ENCODE measurements at places on chromosomes 2 and 18. TPM values are rescaled to one million over a fixed set of nuclear protein-coding genes. Genes with fewer than 3 reads are reported as not detected.

DNA sequence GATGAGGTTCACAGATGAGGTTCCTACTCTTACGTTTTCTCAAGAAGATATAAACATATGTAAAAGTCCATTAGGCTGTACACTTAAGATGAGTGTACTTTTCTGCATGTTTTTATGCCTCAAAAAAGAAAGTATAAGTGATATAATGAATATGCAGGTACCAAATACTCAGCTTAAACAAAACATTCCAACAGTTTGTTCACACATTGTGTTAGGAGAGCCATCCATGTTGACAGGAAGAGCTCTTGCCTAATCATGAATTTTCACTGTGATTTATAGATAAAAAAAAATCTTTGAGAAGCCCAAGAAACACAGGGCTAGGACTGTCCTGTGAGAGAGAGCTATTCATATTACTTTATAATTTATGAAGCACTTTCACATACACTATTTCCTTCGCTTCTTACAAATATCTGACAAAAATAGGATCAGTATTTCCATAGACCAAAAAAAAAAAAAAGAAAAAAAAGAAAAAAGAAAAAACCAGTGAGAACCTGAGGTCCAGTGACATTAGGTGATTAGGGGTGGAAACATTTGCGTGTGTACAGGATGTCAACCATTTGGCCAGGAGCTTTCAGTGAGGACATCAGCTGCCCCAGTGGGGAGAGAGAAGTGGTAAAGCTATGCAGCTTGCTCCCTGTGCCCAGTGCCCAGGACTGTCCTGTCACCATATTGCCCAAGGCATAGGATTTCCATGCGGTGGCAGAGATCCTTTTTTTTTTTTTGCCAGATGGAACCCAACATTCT is 38.7 kb downstream of the BUB1 start:
- H3K4me3 ChIP-seq = no peak overlapping the region
- no peaks in the 10 kb centered on the region for H3K27me3 ChIP-seq
- peaks cover 66% of the 10 kb centered on the region for H3K36me3 ChIP-seq
- no peak overlapping the region for H3K27ac ChIP-seq
- peaks cover 3% of the 10 kb centered on the region for H3K4me1 ChIP-seq
- no peak for DNase-seq

- H3K4me3 ChIP-seq = no peak overlapping the region
- H3K36me3 ChIP-seq = no peaks in the 10 kb centered on the region
- H3K27me3 ChIP-seq = peaks cover 4% of the 10 kb centered on the region
- peaks cover 9% of the 10 kb centered on the region for H3K4me1 ChIP-seq
- no peak for DNase-seq
Measured at GRCh38 chr18:46475390-46475752, 181.6 kb downstream of the LOXHD1 start.

DNA sequence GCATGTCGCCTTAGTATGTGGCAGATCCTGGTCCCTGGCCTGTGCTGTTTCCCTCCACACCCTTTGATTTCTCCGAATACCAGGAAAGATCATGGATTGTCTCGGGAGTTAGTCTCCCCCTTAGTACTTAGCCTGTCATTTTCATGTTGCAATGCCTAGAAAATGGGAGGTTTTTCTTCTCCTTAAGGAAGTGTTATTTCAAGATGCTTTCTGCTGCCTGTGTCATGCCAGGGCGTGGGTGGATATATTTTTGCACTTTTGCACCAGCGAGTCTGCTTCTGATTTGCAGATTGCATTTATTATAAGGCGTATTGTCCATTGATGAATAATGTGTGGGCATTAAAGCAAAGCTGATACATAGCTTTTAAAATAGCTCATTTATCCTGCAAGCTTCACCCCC is 223.5 kb downstream of the NEDD4L start:
- DNase-seq = no peak
- peaks cover 4% of the 10 kb centered on the region for H3K4me1 ChIP-seq
- no peak overlapping the region for H3K27ac ChIP-seq
- H3K36me3 ChIP-seq = no peaks in the 10 kb centered on the region
- no peak overlapping the region for H3K4me3 ChIP-seq

- H3K27ac ChIP-seq = peak overlapping the region; percentile 100
- peaks cover 27% of the 10 kb centered on the region for H3K36me3 ChIP-seq
- peaks cover 49% of the 10 kb centered on the region for H3K4me1 ChIP-seq
Measured at GRCh38 chr2:63842149-63843061, 709 bp downstream of the UGP2 start.

DNA sequence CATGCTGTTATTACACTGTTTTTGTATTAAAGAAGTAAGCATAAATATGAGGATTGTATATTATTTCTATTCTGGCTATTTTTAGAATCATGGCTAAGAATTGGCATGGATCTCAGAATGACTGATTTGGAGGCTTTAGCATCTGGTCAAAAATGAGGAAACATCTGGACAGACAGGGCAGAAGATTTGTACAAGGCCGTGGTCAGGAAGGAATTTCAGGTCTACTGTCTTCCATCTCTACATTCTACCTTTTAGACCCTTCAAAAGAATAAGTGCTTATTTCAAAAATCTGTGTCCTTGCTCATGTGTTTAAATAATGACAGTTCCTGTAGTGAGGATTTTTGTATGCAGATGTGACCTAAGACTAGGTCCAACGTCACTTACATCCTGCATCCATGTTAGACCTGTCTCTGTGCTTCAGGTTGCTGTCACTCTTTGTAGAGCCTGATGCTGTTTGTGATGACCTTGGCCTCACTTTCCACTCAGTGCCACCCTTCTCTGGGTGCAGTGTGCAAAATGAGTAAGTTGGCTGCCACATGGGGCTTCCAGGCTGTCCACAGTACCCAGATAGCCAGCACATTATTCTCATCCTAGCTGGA is 54.7 kb upstream of the B3GNT2 start:
- DNase-seq = no peak
- no peak overlapping the region for H3K4me3 ChIP-seq
- peaks cover 6% of the 10 kb centered on the region for H3K36me3 ChIP-seq
- no peaks in the 10 kb centered on the region for H3K27me3 ChIP-seq

GRCh38 chr2:55114597-55114996 is 64.3 kb upstream of the RTN4 start:
- no peak overlapping the region for H3K4me3 ChIP-seq
- H3K36me3 ChIP-seq = no peaks in the 10 kb centered on the region
- no peak for DNase-seq
- H3K27me3 ChIP-seq = peaks cover 4% of the 10 kb centered on the region
- peaks cover 7% of the 10 kb centered on the region for H3K4me1 ChIP-seq

- H3K27me3 ChIP-seq = no peaks in the 10 kb centered on the region
- no peak overlapping the region for H3K27ac ChIP-seq
- H3K4me1 ChIP-seq = no peaks in the 10 kb centered on the region
- DNase-seq = no peak
Measured at GRCh38 chr2:57681650-57682049, 365.0 kb upstream of the VRK2 start.

GRCh38 chr2:79855264-79856006 is 342.6 kb downstream of the CTNNA2 start:
- no peak for DNase-seq
- H3K27ac ChIP-seq = no peak overlapping the region
- H3K4me1 ChIP-seq = no peaks in the 10 kb centered on the region
- H3K27me3 ChIP-seq = no peaks in the 10 kb centered on the region

DNA sequence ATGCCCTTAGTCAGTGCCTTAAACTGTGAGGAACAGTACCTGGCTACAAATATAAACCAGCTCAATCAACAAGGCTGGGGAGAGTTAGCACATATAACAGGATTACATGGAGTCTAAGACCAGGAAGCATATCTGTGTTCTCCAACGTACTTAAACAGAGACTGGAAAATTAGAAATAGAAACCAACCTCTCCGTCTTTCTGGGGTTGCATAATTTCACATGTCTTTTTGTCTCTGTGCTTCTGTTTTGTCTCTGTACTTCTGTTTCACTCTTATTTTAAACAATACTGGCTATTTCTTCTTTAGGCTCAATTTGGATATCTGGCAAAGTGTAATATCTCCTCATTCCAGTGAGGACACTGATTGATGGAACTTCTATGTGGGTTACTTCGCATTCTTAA is 749.0 kb upstream of the ZEB2 start:
- H3K27me3 ChIP-seq = peaks cover 3% of the 10 kb centered on the region
- no peaks in the 10 kb centered on the region for H3K36me3 ChIP-seq
- no peak for DNase-seq
- H3K4me1 ChIP-seq = no peaks in the 10 kb centered on the region

Gene ITGA4
- 109 TPM for total RNA-seq

Gene KLHL30
- total RNA-seq = not detected

Gene CAPN14
- 0.07 TPM for total RNA-seq

Gene C2orf72
- total RNA-seq = 0.66 TPM
